ENCODE measurements at places on chromosomes 13 and 19.

DNA sequence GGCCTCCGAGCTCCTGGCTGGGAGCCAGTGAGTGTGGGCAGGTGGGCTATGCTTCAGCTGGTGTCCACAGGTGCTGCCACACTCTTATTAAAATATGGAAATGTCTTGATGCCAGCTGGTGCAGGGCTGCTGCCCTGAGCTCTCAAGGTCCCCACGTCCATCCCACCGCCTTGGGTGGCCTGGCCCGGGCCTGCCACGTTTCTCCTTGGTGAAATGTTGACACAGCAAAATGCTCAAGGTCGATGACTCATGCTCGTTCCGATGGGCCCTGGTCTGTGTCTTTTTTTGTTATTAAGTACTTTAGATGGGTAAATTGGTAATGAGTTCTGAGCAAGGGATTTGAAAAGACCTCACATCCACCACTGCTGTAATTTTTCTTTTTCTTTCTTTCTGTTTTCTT lies 524.7 kb downstream of the MYO16 start:
- DNase-seq: no peak

DNA sequence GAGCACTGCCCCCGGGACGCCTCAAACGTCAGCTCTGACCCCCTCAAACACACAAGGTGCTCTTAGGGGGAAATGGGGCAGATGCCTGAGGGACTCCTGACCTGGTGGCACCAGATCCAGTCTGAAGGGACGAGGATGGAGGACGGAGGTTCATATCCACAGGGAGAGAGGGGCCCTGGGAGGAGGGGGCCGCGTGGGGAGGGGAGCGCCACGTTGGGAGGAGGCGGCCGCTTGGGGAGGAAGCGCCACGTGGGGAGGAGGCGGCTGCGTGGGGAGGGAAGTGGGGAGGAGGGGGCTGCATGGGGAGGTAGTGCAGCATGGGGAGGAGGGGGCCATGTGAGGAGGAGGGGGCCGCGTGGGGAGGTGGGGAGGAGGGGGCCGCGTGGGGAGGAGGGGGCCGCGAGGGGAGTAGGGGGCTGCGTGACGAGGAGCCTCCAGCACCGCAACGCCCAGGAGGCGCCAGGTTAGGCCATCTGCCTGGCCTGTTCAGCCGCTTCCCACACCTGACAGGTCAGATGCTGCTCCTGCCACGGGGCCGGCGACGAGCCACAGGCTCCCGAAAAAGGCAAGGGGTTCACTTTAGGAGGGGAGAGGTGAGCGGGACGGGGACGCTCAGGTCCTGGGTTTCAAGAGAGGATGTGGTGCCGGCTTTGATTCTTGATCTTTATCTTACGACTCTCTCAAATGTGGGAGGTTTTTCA lies 36.7 kb upstream of the C13orf46 start:
- no peak for DNase-seq

DNA sequence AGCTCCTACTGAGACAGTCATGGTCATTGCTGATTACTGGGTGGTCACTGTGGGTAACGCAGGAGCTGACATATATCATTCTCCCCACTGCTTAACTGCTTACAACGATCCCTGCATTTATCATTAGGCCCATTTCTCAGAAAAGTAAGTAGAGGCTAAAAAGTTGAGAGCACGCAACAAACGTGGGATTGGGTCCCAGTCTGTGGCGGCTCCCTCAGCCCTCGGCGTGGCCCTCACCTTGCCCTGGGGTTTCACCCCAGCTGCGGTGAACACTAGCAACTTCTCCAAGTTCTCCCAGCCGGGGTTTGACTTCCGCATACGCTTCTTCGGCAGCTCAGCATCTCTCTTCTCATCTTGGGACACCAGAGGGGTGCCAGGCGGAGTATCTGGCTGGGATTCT lies 2.5 kb downstream of the PNKP start:
- DNase-seq: no peak

DNA sequence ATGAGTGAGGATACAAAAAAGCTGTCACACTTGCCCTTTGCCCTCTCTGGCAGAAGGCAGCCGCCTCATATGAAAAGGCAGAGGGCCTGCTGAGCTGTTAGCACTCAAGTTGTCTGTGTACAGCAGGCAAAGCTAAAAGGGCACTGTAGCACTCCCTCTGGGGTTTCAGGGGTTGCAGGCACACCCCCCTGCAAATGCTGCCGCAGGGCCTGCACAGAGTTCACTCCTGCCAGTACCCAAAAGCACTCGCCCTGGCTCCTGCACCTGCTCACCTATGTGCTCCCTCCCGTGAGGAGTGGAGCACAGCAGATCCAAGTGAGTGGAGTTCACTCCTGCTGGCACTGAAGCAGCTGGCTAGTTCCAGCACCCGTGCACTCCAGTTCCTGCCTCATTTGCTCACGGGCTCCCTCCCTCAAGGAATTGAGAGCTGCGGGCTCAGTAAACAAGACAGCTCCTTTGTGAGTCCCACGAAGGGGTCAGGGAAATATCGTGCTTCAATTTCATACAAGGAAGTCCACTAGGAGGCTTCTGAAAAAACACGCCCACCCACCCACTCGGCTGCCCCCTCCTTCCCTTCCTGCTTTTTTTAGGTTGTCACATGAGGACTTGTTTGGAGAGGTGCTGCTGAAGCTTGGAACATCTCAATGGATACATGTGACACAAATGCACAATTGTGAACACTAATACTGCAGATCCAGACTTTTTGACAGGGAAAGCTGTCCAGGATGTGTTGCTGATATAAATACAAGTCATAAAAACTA lies 9.9 kb upstream of the RCBTB2 start:
- no peak for DNase-seq

GRCh38 chr13:75353781-75354193 lies 128.2 kb downstream of the TBC1D4 start:
- no peak for DNase-seq

- DNase-seq: no peak
Measured at GRCh38 chr13:102558029-102558428, 38.8 kb upstream of the TPP2 start.

DNA sequence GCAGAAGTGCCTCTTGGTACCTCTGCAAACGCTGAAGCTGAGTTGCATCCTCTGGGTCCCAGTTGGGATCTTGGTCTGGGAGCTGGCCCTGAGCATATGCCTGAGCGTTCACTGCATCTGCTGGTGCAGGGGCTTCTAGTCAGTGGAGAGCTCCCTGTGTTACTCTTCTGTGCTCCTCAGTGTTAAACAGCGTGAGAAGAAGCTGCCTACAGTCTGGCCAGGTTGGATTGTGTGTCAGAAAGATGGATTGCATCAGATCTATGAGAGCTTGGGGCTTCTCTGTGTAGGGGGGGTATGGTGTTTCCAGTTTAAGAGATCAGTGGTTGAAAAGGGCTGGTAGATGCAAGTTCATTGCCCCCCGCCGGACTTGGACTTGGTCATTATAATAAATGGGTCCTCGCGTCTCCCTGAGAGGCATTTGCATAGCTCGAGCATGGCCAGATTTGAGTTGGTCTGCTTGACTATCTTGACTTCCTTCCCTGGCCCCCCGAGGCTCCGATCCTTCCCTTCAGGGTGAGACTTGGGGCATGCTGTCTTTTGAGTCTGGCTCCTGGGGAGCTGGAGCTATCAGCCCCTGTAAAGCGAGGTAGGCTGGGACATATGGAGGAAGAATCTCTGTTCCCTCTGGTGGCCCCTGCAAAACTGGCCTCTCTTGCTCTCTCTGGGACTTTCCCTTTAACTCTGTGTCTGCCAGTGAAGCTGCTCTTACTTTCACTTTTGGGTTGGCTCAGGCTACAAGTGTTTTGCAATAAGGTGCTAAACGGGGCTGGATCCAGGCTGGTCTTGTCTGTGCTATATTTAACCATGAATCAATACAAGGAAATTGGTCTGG lies 52.9 kb downstream of the OR10H4 start:
- DNase-seq: no peak

GRCh38 chr13:51122868-51123566 lies 11.9 kb upstream of the C13orf42 start:
- peak; percentile 19 for DNase-seq

DNA sequence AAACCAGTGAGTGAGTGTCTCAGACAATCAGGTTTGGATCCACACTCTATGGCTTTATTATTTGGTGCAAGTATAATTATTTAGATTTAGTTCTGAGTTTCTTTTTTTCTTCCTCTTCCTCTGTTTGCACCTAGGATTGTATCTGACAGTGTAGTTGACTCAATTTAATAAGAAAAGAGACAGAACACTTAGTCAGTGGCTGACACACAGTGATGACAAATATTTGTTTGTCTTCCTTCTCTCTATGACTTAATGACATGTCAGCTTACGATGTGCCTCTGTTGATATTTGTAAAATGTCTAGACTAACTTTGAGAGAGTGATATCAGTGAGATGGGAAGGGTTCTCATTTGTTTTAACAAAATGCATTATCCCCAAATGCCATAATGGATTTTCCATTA lies 129.5 kb upstream of the SLC10A2 start:
- no peak for DNase-seq

- DNase-seq: no peak
Measured at GRCh38 chr19:18975011-18975410, 34.0 kb upstream of the HOMER3 start.

GRCh38 chr13:66703597-66703996 lies 526.5 kb downstream of the PCDH9 start:
- DNase-seq: no peak

GRCh38 chr19:13215572-13216380 lies 65.6 kb downstream of the IER2 start:
- no peak for DNase-seq
